Esophagus squamous epithelium (tissue), 5 donors: ENCODE measurements at places on chromosomes 1 and 21.

DNA sequence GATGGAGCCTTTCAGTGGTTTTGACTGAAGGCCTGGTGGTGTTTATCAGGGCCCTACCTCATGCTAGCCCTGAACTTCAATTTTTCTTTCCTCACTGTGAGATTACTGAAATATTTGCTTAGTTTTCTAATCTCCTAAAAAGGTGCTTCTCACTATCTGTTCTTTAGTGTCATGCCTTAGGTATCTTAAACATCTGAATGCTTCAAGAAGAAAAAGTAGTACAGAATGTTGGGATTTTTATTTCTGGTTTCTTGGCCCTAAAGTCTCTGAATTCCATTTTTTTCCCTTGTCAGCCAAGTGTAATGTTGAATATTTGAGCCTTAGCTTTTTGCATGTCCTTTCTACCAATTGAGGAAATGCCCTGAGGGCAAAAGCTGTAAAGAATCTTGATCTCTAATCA lies 47.9 kb upstream of the PRKACB start:
- DNase-seq: no peak

- no peak for DNase-seq
These were observed 223.2 kb downstream of the SMYD3 start for GRCh38 chr1:246283771-246284410.

DNA sequence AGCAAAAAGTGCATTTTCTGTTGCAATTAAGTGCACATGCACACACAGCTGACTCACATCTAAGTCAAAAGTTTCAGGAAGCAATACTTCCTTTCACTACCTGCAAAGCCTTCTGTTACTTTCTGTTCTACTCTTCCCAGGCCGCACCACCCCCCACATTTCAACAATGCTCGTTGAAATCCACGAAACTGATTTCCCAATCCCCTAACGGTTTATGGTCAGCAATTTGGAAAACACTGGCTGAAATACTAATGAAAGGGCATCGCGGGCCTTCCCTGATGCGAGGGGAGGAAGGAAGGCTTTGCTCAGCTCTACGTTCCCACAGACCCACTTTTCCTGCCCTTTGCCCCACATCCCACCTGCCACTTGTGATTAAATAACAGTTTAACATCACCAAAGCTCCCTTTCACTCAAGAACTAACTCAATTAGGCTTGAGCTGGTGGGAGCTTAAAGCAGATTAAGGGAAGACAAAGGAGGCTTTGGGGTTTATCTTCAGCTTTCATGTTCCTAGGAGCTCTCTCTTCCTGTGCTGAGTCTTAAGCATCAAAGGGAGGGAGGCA lies 243.2 kb upstream of the RAB4A start:
- no peak for DNase-seq

DNA sequence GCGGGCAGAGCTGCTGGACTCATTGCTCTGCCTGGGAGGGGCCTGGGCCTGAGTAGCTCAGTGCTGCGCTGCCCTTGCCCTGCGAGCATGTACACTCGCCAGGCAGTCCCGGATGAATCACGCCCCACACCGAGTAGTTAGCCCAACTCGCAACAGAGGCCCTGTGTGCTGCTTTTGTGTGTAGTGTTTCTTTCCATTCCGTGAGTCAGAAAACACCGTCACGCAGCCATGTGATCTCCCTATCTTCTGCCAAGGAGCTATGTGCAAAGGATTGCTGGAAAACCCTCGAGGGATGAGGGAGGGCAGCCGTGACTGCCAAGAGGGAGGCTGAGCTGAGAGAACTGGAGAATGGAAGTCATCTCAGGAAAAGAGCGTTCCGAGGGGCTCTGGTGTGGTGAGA lies 37.3 kb downstream of the NENF start:
- DNase-seq: no peak

GRCh38 chr21:28442624-28443023 lies 550.1 kb downstream of the LTN1 start:
- no peak for DNase-seq

- no peak for DNase-seq
These were observed 3.1 kb upstream of the BLACAT1 start for GRCh38 chr1:205458777-205459566.

DNA sequence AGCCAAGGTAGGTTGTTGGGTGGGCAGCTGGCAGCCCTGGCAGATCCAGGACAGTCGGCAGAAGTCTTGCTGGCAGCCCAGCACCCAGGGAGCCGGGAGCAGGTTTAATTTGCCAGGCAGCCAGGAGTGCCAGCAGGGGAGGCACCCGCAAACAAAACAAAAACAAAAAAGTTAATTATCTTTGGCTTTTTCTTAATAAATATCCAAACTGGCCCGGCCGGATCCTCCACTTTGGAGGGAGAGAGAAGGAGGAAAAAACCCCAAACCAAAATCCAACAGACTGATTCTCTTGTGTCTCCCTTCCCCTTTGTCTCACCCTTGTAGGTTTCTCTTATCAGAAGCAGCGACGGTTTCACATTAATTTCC lies 97.0 kb downstream of the CASZ1 start:
- DNase-seq: no peak

- no peak for DNase-seq
These were observed 6.8 kb downstream of the MAP7D1 start for GRCh38 chr1:36162680-36163239.

DNA sequence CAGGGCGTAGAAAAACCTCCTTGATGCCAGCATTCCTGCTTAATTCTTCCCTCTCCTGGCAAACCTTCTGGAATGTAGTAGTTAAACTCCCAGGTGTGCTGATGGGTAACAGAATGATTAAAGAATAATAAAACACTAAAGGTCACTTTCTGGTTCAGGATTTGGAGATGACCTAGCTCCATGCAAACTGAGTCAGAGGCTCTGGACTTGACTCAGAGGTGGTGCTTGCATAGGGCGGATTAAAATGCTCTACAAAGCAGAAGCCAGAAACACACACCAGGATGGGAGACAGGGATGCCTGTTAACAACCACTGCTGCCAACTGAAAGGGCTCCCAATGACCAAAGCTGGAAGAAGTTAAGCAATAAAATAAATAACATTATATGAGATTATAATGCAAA lies 41.5 kb downstream of the KRTAP19-8 start:
- no peak for DNase-seq

GRCh38 chr1:31944205-31945089 lies 6.3 kb upstream of the PTP4A2 start:
- DNase-seq: peak; percentile 78

DNA sequence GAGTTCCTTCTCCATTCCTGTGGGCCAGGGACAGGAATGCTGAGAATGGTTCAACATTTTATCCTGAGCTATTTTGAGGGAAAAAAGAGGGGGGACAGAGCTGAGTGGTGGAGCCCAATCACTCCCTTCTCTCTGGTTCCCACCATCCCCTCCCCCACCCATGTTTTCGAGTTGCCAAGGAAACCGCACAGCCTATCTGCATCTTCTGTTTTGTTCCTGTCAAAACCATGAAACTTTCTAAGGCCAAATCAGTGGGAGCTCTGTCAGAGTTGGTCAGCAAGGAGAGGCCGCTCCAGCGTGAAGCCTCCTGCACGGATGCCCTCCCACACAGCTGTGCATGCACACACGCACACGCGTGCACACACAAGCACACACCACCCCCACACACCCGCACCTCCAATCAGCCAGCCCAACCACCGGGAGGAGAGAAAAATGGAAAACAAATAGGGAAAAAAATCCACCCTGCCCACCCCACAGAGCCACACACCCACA lies 54.5 kb upstream of the ATP2B4 start:
- DNase-seq: no peak

- no peak for DNase-seq
These were observed 38.2 kb upstream of the RIPK4 start for GRCh38 chr21:41805038-41805437.
